ENCODE measurements at places on chromosomes 2 and 18.
A peak's percentile ranks its signal among the peaks of the same experiment; 100 is the strongest.

DNA sequence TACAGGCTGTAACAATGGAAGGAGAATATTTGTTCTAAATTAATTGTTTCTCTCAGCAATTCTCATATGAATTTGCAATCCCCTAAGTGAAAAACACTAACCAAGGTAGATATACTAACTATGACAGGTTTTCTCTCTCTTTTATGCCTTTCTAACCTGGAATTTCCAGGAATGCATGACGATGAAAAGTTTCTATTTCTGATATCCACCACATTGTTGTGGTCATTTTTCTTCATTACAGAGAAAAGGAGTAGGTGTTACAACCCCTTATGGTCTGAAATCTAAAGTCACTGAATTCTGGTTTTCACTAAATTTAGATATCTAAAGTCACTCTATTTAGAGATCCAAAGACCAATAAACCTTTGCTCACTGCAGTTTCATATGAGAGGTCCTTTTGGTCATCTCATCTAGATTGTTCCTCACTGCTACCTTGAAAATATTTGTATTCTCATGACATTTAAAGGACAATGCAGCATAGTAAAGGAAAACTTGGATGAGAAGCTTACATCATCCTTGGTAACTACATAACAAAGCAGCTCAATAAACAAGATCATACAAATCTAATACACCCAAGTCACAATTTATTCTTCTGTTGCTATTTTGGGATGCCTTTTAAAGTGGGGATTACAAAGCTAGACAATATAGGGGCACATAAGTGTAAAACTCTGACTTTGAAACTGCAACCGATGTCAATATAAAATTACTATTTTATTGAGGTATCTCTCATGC is 85.8 kb downstream of the TCF4 start:
- DNase-seq, result no peak

GRCh38 chr18:22493940-22494339 is 76.2 kb upstream of the CTAGE1 start:
- DNase-seq, result no peak

GRCh38 chr2:147554521-147555107 is 290.2 kb upstream of the ACVR2A start:
- no peak for DNase-seq

DNA sequence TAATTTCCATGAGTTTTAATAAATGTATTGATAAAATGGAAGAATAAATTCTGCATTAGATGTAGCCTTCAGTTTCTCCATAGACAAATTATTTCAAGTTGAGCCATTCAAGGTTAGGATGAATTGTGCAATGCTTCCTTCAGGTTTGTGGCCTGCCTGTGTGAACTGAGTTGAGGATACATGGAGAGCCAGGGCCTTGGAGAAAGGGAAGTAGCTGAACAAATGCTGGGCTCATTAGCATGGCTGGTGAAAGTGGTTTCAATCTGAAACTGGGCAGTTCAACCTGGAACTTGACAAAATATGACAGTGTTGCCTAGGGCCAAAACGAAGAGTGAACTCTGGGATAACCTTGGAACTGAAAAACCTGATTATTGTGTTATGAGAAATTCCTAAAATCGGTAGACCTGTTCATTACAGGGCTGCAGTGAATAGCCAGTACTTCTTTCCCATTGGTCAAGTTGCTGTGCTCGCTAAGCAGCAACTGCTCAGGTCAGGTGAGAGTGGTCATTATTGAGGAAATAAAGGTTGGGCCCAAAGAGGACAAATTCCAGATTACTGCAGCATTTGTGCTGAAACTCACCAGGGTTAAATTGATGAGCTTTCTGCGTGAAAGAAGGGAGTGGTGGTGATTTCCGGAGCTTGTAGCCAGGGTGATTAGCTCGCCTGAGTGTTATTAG is 12.7 kb downstream of the INPP1 start:
- DNase-seq, result no peak

- DNase-seq, result no peak
Observed at GRCh38 chr2:113965644-113966043, 75.8 kb downstream of the ACTR3 start.

DNA sequence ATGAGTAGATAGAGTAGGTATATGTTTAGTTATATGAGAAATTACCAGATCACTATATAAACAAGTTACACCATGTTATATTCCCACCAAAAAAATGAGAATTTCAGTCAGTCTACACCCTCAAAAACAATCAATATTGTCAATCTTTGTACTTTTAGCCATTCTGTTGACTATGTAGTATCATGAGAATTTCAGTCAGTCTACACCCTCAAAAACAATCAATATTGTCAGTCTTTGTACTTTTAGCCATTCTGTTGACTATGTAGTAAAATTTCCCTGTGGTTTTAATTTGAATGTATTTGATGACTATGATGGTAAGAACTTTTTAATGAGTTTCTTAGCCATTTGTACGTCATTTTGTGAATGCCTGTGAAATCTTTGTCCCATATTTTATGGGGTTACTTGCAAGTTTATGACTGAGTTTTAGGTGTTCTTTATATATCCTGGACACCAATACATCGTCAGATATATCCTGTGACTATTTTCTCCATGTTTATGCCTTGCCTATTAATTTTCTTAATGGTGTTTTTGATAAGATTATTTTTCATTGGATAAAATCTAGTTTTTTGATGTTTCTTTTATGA is 528.4 kb upstream of the SPHKAP start:
- DNase-seq, result no peak

DNA sequence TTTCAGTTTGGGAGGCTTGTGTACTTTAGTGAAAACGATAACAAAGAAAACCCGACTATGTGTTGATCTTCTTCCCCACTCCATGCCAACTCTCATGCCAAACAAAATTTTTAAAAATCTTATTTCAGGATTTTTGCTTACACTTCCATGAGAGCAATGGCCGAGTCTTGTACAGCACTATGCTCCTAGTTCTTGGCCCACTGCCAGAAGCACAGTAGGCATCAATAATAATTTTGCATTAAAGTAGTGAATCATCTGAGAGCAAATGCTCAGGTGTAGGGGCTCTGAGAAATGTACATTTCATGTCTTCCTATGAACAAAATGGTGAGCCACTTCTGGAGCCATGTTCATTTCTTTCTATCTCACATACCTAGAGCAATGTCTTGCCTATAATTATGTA is 62.2 kb downstream of the MAP3K19 start:
- no peak for DNase-seq

DNA sequence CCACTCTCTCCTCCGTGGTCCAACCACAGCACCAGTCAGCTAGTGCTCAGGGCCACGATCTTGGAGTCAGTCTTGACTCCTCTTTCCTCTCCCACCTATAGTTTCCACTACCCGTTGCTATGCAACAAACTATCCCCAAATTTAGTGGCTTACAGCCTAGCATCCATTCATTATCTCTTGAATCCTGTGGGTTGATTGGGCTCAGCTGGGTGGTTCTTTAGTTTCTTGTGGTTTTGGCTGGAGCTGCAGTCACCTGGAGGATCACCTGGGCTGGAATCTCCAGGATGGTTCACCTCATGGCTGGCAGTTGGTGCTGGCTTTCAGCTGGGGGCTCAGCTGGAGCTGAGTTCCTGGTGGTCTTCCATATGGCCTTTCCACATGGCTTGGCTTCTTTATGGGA is 149.9 kb downstream of the ASB1 start:
- DNase-seq, result no peak

- no peak for DNase-seq
Observed at GRCh38 chr2:164568317-164568716, 53.0 kb downstream of the GRB14 start.

GRCh38 chr2:139165601-139166000 is 385.4 kb upstream of the NXPH2 start:
- DNase-seq, result no peak

GRCh38 chr18:75115514-75115913 is 93.4 kb downstream of the PTGR3 start:
- no peak for DNase-seq

DNA sequence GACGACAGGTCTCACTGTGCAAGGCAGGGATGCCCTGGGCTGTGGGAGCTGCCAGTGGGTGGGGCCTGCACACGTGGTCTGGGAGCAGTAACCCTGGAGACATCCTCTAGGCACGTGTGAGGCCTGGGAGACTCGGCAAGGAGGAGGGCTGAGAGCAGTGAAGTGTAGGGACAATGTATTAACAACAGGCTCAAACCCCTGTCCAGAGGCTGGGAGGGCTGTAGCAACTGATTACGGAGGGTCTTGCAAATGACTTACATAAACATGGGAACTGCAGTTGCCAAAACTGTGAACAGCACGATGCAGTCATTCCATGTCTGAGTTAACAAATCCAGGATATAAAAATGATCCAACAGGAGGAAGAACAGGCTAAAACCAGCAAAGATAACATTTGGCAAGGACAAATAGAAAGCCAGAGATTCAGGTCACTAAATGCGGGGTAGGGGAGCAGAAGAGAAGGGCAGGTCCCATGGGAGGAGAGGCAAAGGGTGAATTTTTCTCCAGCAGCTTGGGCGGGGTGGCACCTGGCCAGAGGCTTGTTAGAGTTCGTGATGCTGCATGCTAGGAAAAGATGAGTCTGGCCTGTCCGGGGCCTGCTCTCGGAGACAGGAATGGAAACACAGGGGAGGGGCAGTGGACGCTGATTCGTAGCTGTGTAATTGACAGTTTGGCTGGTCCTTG is 44.9 kb downstream of the CYP27C1 start:
- DNase-seq, result peak; percentile 38

- DNase-seq, result no peak
Observed at GRCh38 chr18:58896734-58897508, 32.2 kb downstream of the ZNF532 start.

DNA sequence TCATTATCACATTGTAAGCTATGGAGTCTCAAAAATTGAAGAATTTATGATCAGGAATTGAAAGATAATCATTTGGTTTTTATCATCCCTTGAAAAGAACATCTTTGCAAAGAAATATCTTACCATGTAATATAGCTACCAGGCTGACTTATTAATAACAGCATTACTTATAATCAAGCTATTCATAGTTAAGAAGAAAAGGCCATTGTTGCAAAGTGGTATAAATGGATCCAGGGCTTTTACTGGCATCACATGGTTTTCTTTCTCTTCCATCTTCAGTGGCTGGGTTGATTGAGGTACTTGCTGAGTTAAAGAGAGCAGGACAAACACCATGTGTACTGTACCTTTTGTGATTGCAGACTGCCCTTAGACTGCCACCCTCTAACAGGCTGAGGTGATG is 39.6 kb downstream of the MFSD6 start:
- no peak for DNase-seq

DNA sequence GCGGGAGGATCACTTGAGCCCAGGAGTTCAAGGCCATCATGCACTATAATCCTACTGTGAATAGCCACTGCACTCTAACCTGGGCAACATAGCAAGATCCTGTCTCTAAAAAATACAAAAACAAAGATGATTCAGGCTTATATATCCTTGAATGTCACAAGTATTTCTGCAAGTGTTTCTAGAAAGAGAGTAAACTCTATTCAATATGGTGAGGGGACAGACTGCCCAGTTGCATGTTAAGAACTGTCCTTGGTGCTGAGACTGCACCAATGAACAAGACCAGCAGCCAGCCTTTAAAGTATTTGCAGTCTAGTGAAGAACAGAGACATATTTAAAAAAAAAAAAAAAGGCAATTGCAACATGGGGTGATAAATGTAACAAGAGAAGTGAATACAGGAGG is 16.4 kb downstream of the MAP3K19 start:
- no peak for DNase-seq

GRCh38 chr18:76546436-76546835 is 51.4 kb upstream of the ZNF516 start:
- no peak for DNase-seq

DNA sequence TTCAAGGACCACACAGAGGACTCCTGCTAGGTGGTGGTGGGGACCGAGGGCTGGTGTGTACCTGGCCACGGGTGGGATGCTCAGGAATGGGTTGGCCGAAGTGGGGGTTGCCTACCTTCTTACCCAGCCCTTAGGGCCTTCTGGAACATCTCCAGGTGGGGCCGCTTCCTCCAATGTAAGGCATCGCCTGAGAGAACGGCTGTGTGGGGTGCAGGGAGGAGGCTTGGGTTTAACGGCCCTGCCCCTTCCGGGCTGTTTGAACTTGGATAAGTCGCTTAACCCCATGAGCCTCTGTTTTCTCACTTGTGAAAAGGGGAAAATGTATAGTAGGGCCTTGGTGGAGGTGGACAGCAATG is 35.0 kb downstream of the EMILIN2 start:
- DNase-seq, result no peak

DNA sequence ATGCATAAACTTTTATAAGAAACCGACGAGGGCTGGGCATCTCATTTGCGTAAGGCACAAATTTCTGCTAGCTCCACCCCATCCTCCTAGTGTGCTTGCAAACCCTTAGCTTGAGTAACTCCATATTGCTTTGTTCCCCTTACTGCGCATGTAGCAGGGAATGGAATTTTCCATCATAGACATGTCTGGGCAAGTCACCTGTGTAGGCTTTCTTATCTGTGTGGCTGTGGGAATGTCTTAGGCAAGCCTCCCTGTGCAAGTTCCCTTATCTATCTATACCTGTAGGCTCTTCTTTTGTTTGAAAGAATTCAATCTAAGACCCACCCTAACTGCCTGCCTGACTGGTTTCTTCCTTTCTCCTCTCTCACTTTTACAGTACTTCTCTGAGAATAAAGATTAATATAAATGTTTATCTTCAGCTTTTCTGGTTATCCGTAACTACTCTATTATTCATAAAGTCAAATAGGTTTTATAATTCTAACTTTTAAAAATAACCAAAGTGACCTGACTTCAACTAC is 217.6 kb upstream of the FIGN start:
- no peak for DNase-seq

GRCh38 chr18:21110713-21111345 is 784 bp downstream of the ROCK1 start:
- DNase-seq, result no peak

- DNase-seq, result no peak
Observed at GRCh38 chr18:1513519-1513918, 608.8 kb downstream of the ADCYAP1 start.

DNA sequence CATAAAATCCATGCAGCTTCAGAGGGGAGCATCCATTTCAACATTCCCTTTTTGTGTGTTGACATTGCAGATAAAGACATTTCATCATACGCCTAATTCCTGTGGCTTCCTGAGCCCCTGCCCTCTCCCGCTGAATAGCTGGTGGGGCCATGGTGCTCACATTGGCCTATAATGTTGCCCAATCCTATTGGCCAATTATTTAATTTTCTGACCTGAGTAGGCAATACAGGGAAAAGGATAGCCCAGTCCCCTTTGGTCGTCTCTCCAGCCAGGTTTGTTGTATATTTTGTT is 163.8 kb upstream of the MYCN start:
- DNase-seq, result no peak

- DNase-seq, result no peak
Observed at GRCh38 chr18:79849328-79850207, 51.8 kb downstream of the KCNG2 start.

GRCh38 chr18:58562146-58562998 is 66.5 kb downstream of the ALPK2 start:
- DNase-seq, result no peak

DNA sequence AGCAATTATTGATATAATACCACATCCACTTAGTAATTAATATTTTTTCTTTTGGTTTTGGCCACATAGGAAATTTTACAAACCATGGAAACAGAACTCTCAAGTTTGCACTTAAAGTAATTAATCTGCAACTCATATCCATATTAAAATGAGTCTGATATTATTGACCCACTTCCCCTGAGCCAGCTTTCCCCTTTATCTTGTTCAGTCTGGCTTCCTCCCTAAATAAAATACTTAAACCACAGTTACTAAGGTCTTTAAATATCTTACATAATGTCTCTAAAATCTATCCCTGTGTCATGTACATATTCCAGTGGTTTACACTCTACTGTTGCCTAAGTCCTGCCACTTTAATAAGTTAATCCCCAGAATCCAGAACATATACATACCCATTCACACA is 564.9 kb upstream of the FSHR start:
- no peak for DNase-seq

GRCh38 chr2:110860630-110861029 is 128.3 kb downstream of the ACOXL start:
- DNase-seq, result no peak

- DNase-seq, result no peak
Observed at GRCh38 chr2:169705927-169706326, 11.7 kb downstream of the PHOSPHO2 start.
